ENCODE measurements at places on chromosomes 5 and 9.
A peak's percentile ranks its signal among the peaks of the same experiment; 100 is the strongest.

GRCh38 chr9:13013991-13014883, 239.4 kb downstream of the LURAP1L start:
- DNase-seq, result peak; percentile 69

GRCh38 chr5:135246923-135247795, 151.9 kb downstream of the MACROH2A1 start:
- peak; percentile 94 for DNase-seq

- peak; percentile 79 for DNase-seq
These were observed 4.0 kb upstream of the VCAN start for GRCh38 chr5:83467371-83468035.

GRCh38 chr9:126582427-126582826, 31.3 kb upstream of the LMX1B start:
- no peak for DNase-seq

DNA sequence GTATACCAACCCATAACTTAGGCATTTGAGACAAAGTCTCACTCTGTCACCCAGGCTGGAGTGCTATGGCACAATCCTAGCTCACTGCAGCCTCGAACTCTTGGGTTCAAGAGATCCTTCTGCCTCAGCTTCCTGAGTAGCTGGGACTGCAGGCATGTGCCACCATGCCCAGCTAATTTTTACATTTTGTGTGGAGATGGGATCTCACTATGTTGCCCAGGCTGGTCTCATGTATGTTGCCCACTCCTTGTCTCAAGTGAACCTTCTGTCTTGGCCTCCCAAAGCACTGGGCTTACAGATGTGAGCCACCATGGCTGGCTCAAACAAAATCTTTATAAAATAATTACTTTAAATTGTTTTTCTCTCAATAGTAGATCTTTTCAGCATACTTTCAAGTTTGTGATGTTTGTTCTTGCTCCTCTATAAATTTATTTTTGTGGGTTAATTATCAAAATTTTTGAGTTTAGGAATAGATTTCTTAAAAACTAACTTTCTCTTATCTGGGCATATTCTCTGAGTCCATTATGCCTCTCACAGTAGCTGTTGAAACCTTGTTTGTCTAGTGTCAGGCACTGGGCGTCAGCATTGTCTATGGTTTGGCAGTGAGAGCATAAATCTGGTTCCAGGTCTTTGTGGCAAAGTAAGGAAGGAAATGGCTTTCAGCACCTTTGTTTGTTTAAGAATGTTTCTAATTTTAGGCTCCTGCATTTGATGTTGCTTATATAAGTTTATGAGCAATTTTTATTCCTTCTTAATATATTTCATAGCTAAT, 38.7 kb downstream of the NLN start:
- DNase-seq, result peak; percentile 52

DNA sequence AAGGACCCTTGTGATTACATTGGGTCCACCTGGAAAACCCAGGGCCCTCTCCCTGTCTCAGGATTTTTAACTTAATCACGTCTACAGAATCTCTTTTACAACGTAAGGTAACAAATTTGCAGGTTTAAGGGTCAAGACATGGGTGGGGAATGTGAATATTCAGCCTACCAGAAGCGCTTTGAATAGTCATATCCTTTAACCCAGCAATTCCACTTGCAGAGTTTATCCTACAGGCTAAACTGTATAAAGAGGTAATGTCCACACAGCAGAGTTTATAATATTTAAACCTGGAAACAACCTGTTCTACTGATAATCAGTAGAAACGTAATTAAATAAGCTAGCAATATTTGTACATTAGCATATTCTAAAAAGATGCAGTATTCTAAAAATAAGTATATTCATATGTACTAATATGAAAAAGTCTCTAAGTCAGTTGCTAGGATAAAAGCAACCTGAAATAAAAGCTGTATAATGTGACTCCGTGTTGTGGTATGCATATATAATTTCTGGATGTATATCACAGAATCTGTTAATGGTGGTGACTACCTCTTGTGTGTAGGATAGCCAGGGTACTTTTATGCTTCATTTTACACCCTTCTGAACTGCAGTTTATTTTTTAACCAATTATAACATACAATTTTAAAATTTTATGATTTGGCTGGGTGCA, 14.1 kb upstream of the NIPAL4 start:
- DNase-seq, result peak; percentile 32

DNA sequence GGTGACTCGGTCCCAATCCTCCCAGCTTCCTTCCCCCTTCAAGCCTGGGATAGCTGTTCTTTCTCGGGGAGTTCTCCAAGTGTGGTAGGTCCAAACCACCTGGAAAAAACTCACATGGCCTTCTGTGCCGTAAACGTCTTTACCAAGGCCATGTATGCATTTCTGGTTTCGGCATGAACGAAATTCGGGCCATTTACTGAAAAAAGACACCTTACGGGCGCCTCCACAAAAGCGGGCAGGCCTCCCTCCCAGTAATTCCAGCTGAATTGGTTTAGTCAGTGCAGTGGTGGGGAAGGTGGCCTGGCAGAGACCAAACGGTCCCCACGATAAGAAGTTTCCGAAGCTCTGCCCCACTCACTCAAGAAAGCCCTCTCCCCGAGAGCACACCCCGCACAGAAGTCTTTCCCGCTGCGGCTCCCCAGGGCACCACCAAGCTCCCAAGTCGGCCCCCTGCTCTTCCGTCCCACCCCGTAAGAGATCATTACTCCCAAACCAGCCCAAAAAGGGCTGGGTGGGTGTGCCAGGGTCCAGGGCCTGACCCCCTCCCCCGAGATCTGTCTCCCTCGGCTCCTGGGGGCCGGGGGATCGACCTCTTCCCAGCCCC, 86.3 kb upstream of the MELK start:
- DNase-seq, result no peak

- peak; percentile 81 for DNase-seq
These were observed 35.1 kb downstream of the CEMIP2 start for GRCh38 chr9:71733176-71733575.

- peak; percentile 73 for DNase-seq
These were observed 576.2 kb upstream of the CLINT1 start for GRCh38 chr5:158435161-158435616.

- DNase-seq, result no peak
These were observed 20.4 kb upstream of the ARSI start for GRCh38 chr5:150323092-150323491.

GRCh38 chr5:56406838-56407237, 173.7 kb upstream of the ANKRD55 start:
- DNase-seq, result peak; percentile 7

DNA sequence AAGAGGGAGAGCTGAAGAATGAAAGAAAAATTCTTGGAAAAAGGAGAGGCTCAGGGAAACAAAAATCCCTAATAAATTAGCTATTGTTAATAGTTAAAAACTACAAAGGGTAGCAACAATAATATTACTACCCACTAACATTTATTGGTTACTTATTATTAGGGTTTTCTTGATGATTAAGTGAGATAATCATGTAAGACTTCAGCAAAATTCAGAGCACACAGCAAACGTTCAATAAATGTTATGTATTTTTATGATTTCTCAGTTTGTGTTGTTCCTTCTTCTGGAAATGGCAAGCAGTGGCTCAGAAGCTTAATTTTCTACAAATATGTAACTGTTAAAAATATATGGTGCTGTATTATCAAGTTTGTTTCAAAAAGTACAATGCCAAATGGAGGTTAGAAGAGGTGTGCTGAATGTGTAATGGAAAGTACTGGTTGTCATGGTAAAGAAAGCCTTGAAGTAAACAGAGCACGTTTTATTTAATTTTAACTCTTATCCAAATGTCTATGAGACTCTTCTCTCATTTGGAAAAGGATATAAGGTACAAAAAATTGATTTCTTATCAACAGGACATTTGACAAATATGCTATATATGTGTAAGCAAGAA, 226.0 kb upstream of the ATP10B start:
- DNase-seq, result no peak

DNA sequence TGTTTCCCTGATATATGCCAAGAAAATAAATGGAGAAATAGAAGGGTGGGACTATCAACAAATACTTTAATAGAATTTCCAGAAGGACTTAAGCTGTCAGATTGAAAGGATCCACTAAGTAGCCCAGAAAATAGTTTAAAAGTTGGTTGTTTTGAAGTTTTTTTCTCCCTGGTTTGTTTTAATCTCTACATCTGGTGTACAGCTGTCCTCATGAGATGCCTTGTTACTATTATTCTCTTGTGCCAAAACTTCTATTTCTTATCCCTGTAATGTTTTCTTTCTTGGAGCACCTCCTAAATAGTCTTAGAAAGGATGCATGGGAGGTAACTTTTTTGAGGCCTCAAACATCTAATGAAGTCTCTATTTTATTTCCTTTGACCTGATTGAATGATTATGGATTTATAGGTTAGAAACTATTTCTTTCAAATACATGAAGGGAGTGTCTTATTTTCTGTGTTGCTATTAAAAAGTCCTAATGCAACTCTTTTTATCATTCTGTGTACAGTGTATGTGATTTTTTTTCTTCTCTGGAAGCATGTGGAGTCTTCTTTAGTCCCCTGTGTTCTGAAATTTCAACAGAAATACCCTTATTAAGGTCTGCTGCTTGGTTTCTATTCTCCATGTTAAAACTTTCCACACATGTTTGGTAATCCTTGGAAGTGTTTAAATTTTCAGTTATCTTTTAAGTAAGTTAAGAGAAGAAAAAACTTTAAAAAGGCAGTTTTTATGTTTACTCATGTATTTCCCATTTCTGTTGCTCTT, 140.0 kb upstream of the CDKN2B start:
- DNase-seq, result peak; percentile 49

DNA sequence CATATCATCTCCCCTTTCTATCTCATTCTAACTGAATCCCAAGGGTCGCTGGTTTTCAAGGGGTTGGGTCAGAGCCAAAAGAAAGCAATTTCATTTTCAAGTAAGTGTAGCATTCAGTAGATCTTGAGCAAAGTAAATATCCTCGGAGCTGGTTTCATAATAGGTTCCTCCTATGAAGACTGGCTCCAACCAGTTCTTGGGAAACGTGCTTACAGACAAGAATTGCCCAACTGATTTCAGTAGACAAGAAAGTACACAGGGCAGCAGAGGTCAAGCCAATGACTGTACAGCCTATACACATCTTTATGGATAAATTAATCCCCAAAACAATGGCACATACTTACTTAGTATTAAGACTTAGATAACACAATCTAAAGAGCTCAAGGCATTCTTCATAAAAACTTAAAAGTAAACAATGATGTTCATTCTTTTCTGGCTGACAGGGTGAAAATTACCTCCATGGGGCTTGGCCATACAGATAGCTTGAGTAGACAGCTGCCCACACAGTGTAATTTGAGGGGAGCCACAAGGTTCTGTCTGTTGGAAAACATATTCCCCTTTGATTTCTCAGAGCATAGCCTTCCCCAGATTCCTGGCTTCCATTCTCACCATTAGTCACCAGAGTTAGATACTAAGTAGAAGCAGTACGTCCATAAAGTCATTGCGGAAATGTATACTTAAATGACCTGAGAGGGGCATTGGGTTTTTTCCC, 163.9 kb downstream of the ARRDC3 start:
- peak; percentile 50 for DNase-seq

GRCh38 chr9:136177224-136177623, 27.7 kb downstream of the LHX3 start:
- DNase-seq, result no peak

DNA sequence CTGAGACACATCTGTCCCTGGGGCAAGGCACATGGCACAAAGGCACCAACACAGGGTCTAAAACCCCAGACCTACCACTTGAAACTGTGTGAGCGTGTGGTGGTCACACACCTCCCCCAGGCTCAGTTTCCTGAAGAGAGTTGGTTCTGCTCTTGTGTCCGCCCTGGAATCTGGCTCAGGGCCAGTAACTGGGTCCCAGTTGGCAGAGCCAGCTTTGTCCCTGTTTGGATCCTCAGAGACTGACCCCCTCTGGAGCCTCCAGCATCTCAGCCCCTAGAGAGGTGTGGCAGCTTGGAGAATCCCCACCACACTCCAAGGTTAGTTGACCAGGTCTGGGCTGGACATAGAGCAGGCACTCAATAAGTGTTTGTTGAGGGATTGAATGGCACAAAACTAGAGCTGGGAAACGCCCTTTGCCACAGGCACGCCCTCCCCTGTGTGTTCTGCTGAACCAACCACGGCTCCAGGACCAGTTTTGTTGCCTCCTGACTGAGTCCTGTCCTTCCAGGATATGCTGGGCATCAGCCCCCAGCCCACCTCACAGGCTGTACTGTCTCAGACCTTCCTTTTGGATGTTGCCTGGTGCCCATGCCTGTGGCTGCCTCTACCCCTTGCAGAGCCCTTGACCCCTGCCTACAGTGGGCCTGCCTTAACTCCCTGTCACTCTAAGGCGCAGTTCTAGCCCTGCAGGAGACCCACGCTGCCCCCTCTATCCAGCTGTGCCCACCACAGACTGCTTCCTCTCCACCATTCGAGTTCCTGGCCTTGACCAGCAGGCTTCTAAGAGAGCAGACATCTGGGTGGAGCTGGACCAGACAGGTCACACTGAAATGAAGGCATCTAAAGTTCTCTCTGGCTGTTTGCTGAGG, 3.8 kb upstream of the PDLIM4 start:
- DNase-seq, result no peak

DNA sequence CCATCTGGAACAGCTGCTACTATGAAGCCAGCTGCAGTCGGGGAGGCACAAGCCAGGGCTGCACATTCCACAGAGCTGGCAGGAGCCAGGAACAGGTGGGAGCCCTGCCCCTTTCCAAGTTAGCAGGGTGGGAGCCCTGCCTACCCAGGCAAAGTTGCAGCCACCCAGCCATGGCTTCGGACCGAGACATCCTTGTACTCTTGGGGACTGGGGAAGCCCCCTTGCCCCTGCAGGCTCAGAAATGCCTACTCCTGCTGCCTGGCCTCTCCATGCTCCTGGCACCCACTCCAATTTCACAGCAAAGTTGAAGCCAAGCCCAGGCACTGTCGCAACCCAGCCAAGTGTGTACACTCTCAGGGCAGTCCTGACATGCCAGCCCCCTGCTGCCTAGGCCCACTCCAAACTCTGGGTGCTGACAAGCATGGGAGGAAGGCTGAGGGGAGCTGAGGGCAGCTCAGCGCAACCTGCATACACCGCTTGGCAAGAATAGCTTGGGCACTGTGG, 165.1 kb downstream of the RNF180 start:
- DNase-seq, result no peak

All from fibroblast of skin of abdomen (primary cell).